ENCODE measurements at places on chromosomes 6 and 20. TPM values are rescaled to one million over a fixed set of nuclear protein-coding genes. Genes with fewer than 3 reads are reported as not detected.

Gene OR11A1
- not detected for total RNA-seq

Gene PERP
- 16.5 TPM for total RNA-seq

Gene AVP
- total RNA-seq, result not detected

Gene NKX2-2
- total RNA-seq, result not detected

Gene PKIB
- total RNA-seq, result not detected

Gene VSTM2L
- total RNA-seq, result 0.27 TPM

Gene CLPSL1
- total RNA-seq, result not detected

Gene HSPA12B
- total RNA-seq, result 11.6 TPM

Gene SNX5
- total RNA-seq, result 88.6 TPM

Gene RNF217
- total RNA-seq, result 21.6 TPM

Gene KCNB1
- under 0.01 TPM for total RNA-seq

Gene ULBP1
- 0.09 TPM for total RNA-seq

Gene ATP9A
- total RNA-seq, result 21.2 TPM
